ENCODE measurements at places on chromosomes 4 and X. TPM values are rescaled to one million over a fixed set of nuclear protein-coding genes. Genes with fewer than 3 reads are reported as not detected.

DNA sequence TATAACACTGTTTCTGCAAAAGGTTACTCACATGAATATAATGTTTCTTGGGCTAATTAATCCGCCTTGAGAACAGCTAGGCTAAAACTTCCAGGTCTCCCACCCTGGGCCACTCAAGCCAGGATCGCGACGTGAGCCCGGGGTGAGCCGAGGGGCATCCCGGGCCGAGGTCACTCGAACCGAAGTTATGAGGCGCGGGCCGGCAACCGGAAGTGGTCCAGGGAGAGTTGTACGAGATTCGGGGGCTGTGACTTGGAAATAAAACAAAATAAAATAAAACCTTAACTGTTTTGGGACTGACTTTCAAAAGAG is 317 bp downstream of the CMC4 start:
- no peak for DNase-seq
- H3K27ac ChIP-seq = peak overlapping the region; percentile 90
- H3K4me3 ChIP-seq = peak overlapping the region; percentile 77

DNA sequence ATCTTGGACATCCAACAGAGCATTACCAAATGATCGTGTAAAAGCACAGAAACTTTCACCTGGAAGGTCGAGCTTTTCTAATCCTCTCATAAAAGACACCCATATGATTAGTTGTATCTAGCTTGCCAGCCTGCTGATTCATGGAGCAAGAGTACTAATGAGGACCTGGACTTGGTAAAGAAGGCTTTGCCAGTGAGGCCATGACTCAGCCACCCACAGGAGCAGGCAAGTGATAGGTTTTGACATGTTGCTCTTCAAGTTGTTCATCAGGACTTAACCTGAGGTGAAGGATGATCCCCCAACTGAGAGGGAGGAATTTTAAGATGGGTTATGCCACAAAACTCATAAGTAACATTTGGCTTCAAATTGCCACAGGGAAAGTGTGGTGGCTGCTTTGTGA is 24.7 kb upstream of the EPGN start:
- no peaks in the 10 kb centered on the region for H3K27me3 ChIP-seq
- no peak overlapping the region for H3K4me3 ChIP-seq
- no peaks in the 10 kb centered on the region for H3K4me1 ChIP-seq
- no peak overlapping the region for H3K27ac ChIP-seq

GRCh38 chr4:41957634-41958033 is 22.4 kb downstream of the TMEM33 start:
- peaks cover 35% of the 10 kb centered on the region for H3K36me3 ChIP-seq
- no peaks in the 10 kb centered on the region for H3K27me3 ChIP-seq
- H3K4me1 ChIP-seq = no peaks in the 10 kb centered on the region
- no peak for DNase-seq
- H3K27ac ChIP-seq = no peak overlapping the region

CABS1 gene
- total RNA-seq = not detected

GRCh38 chr4:13665701-13666660 is 38.5 kb upstream of the BOD1L1 start:
- H3K4me1 ChIP-seq = no peaks in the 10 kb centered on the region
- DNase-seq = no peak
- no peaks in the 10 kb centered on the region for H3K27me3 ChIP-seq
- no peaks in the 10 kb centered on the region for H3K36me3 ChIP-seq
- H3K27ac ChIP-seq = no peak overlapping the region

DNA sequence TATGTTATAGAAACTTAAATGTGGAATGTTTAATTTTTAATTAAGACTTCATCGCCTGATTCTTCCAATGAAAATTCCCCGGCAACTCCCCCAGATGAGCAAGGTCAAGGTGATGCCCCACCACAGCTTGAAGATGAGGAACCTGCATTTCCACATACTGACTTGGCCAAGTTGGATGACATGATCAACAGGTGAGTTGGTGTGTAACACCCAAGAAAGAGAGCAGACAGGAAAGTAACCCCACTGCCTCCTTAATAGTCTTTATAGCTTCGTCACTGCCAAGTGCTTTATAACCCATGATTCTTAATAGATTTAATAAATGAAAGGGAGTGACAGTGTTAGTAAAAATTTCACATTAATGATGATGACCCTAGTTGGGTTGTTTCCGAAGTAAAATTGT is 43.7 kb downstream of the USP9X start:
- no peak overlapping the region for H3K4me3 ChIP-seq
- H3K4me1 ChIP-seq = peaks cover 24% of the 10 kb centered on the region

DNA sequence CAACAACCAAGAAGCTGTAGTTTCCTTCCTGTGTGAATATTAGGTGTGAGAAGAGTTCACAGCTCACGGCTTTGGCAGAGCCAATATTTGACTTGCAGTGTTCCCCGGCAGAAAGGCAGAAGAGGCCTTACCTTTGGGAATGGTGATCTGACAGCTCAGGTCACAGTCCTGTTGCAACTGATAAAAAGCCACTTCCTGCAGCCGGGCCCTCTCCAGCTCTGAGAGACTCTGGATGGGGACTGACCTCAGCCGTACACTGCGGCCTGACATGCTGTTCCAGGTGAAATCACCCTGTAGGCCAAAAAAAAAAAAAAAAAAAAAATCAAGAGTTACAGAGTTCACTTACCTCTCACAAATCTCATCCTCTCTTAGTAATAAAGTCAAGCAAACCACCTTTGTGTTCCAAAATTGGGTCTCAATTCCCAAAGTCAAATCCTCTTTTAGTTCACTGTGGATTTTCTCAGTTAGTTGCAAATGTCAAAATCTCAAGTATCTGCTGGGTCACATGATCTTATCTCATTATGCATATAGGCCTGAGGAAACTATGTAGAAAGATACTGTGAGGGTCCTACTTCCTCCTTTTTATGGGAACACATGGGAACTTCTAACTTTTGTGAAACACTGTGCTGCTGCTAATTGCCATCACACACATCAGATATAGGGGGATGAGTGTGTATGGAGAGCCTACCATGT is 38.6 kb upstream of the AMELX start:
- DNase-seq = no peak
- no peaks in the 10 kb centered on the region for H3K27me3 ChIP-seq
- no peak overlapping the region for H3K4me3 ChIP-seq
- H3K4me1 ChIP-seq = no peaks in the 10 kb centered on the region
- no peak overlapping the region for H3K27ac ChIP-seq
- no peaks in the 10 kb centered on the region for H3K36me3 ChIP-seq

DNA sequence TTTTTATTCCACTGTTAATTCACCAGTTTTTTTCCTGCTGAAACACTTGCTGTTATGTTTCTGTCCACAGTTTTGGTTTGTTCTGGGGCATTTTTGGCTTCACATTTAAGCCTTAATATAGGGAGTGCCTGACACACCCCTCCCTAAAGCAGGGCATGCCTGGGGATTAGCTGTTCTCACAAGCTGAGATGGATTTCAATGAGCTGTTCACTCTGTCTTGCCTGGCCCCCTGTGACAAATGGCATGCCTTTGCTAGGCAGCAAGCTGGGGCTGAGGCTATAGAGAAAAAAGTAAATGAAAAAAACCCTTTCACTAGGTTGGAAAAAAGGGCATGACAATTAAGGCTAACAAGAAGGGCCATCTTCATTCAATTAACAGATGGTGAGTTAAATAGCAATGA is 22.4 kb downstream of the LPAR4 start:
- H3K4me1 ChIP-seq = no peaks in the 10 kb centered on the region
- no peak for DNase-seq

- no peaks in the 10 kb centered on the region for H3K36me3 ChIP-seq
- H3K27me3 ChIP-seq = no peaks in the 10 kb centered on the region
- DNase-seq = no peak
- no peak overlapping the region for H3K27ac ChIP-seq
- no peaks in the 10 kb centered on the region for H3K4me1 ChIP-seq
- no peak overlapping the region for H3K4me3 ChIP-seq
Observed at GRCh38 chr4:174479140-174479539, 43.1 kb downstream of the HPGD start.

GRCh38 chr4:137032222-137032621 is 500.1 kb downstream of the PCDH18 start:
- no peaks in the 10 kb centered on the region for H3K27me3 ChIP-seq
- DNase-seq = no peak

GRCh38 chr4:68469482-68469881 is 22.2 kb downstream of the TMPRSS11E start:
- no peaks in the 10 kb centered on the region for H3K27me3 ChIP-seq
- DNase-seq = no peak
- H3K36me3 ChIP-seq = no peaks in the 10 kb centered on the region
- H3K4me1 ChIP-seq = no peaks in the 10 kb centered on the region
- H3K4me3 ChIP-seq = no peak overlapping the region
- H3K27ac ChIP-seq = no peak overlapping the region

- H3K4me3 ChIP-seq = no peak overlapping the region
- H3K27me3 ChIP-seq = no peaks in the 10 kb centered on the region
- H3K27ac ChIP-seq = no peak overlapping the region
- peaks cover 18% of the 10 kb centered on the region for H3K36me3 ChIP-seq
- DNase-seq = no peak
- peaks cover 11% of the 10 kb centered on the region for H3K4me1 ChIP-seq
Observed at GRCh38 chr4:22389240-22389870, 126.5 kb downstream of the ADGRA3 start.

BEX4 gene
- 50.8 TPM for total RNA-seq

GRCh38 chrX:37754516-37754915 is 25.3 kb upstream of the CYBB start:
- no peaks in the 10 kb centered on the region for H3K4me1 ChIP-seq
- no peak overlapping the region for H3K27ac ChIP-seq
- H3K27me3 ChIP-seq = no peaks in the 10 kb centered on the region
- H3K36me3 ChIP-seq = no peaks in the 10 kb centered on the region

GRCh38 chrX:153800177-153800722 is 5.8 kb downstream of the SSR4 start:
- H3K36me3 ChIP-seq = peaks cover 17% of the 10 kb centered on the region
- H3K4me1 ChIP-seq = peaks cover 15% of the 10 kb centered on the region
- DNase-seq = no peak
- peak overlapping the region; percentile 45 for H3K27ac ChIP-seq
- H3K4me3 ChIP-seq = no peak overlapping the region

CAPN6 gene
- total RNA-seq = not detected

- no peak overlapping the region for H3K27ac ChIP-seq
- peaks cover 36% of the 10 kb centered on the region for H3K4me1 ChIP-seq
- H3K36me3 ChIP-seq = no peaks in the 10 kb centered on the region
- no peak for DNase-seq
- no peaks in the 10 kb centered on the region for H3K27me3 ChIP-seq
Observed at GRCh38 chr4:145523117-145523516, 41.5 kb downstream of the SMAD1 start.

GRCh38 chr4:41213625-41214135 is 662 bp downstream of the APBB2 start:
- H3K4me1 ChIP-seq = peaks cover 78% of the 10 kb centered on the region
- H3K4me3 ChIP-seq = peak overlapping the region; percentile 99
- DNase-seq = peak; percentile 28
- no peaks in the 10 kb centered on the region for H3K36me3 ChIP-seq
- H3K27me3 ChIP-seq = no peaks in the 10 kb centered on the region

GRCh38 chrX:30935985-30936384 is 46.9 kb upstream of the TAB3 start:
- H3K27me3 ChIP-seq = no peaks in the 10 kb centered on the region
- no peak overlapping the region for H3K4me3 ChIP-seq
- H3K27ac ChIP-seq = no peak overlapping the region
- DNase-seq = no peak
- H3K36me3 ChIP-seq = no peaks in the 10 kb centered on the region
- no peaks in the 10 kb centered on the region for H3K4me1 ChIP-seq

RHOXF1 gene
- total RNA-seq = not detected

LPAR4 gene
- 0.36 TPM for total RNA-seq

DNA sequence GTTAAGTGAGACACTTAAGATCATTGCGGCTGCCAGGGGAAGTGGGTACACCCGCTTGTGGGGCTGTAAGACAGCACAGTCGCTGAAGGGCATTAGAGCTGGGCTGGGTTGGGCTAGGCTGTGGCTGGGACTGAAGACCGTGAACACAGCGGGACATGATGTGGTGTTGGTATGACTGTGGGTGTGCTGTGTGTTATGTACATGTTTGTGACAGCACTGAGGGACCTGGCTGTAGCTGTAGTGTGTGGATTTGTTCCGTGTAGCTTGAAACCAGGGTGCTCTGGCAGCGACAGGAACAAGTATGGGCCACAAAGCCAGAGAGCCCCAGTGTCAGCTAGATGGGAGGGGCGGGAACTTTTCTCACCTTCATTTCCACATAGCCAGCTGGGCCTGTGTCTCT is 82.1 kb downstream of the NHSL2 start:
- H3K36me3 ChIP-seq = no peaks in the 10 kb centered on the region
- DNase-seq = no peak
- H3K4me1 ChIP-seq = no peaks in the 10 kb centered on the region

DNA sequence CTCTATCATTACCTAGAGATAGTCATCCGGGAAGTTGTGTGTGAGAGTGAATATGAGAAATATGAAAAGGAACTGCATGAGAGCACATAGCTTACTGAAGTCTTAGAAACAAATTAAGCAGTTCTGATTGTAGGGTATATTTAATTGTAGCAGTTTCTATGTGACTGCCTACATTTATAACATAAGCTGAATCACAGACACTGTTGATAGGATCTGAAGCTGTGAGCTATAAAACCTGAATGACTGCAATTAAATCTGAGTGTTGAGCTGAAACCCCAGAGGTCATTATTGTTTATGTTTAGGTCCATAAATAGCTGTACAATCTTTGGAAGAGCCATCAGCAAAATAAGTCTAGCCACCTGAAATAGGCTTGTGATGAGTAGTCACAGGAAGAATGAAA is 210.1 kb upstream of the CXCL13 start:
- DNase-seq = no peak
- no peaks in the 10 kb centered on the region for H3K4me1 ChIP-seq
- H3K27ac ChIP-seq = no peak overlapping the region
- H3K4me3 ChIP-seq = no peak overlapping the region
- H3K27me3 ChIP-seq = peaks cover 27% of the 10 kb centered on the region

SULT1E1 gene
- not detected for total RNA-seq

DNA sequence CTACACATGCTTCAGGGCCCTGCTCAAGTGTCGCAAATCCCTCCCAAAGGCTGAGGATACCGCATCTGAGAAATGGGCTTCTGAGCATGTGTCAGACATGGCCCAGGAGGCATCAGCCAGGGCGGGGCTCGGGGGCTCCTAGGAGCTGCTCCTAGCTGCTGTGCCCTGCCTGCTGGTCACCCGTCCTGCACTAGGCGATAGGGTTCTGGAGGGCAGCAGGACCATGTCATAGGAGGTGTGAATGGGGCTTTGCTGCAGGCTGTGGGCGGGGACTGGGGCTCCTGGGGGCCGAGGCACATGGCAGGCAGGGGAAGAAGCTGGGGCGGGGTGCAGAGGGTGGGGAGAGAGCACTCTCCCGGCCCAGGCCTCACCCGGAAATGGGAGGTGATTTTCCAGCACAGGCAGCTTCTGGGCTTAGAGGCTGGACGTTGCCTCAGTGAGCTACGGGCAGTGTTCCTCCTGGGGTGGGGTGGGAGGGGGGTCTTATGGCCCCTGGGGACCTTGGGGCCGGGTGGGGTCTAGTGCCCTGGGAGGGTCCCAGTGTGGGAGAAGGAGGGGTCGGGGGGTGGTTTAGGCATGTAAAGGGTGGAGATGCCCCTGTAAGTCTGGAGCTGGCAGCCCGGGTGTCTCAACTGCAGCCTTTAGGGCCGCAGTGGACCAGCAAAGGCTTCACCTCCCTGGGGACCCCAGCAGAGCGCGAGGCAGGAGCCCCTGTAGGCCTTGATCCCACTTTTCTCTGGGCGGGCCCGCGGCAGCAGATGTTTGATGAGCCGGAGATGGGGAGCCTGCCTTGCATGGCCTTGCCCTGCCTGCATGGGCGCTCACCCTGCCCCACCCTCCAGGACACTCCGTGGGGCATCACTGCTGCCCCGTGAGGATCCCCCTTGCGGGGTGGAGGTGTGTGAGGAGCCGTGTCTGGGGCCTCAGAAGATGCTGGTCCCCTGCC is 98.6 kb upstream of the LRPAP1 start:
- no peak overlapping the region for H3K27ac ChIP-seq
- no peak for DNase-seq
- H3K4me1 ChIP-seq = no peaks in the 10 kb centered on the region
- no peak overlapping the region for H3K4me3 ChIP-seq
- no peaks in the 10 kb centered on the region for H3K36me3 ChIP-seq

BTC gene
- 0.25 TPM for total RNA-seq
